ENCODE measurements at places on chromosomes 3 and 15.
A peak's percentile ranks its signal among the peaks of the same experiment; 100 is the strongest.

DNA sequence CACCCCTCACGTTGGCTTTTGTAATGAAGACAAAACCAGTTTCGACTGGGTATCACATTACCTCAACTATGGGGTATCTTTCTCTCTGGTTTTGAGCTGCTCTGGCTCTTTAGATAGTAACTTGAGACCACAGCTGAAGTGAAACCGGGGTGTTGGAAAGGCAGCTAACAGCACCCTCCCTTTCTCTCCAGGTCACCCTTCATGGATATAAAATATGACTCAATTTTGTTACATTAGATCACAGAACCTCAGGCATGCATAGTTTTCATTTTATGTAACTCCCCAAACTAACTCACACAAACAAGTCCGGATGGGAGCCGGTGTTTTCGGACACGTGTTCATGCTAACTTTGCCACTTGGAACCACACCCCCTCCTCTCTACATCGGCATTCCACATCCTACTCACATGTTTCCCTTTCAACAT is 90.7 kb downstream of the NR2F2 start:
- no peak for DNase-seq

DNA sequence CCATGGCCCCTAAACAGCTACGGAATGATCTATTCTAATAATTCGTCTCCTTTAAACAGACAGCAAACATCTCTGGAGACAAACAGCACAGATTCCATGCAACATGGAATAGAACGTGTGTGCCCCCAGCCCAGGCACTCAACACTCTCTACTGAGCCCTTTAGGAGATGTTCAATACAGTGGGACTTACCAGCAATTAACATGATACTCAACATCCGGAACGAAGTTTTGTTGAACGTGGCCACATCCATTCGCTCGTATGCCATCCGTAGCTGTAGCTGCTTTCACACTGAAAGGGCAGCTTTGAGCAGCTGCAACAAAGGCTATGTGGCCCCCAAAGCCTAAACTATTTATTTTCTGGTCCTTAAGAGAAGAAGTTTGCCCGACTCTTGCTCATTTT is 3.5 kb downstream of the ADAMTS17 start:
- no peak for DNase-seq

GRCh38 chr3:127822682-127823425 is 539 bp upstream of the MGLL start:
- DNase-seq, result no peak

- peak; percentile 16 for DNase-seq
Observed at GRCh38 chr15:51132384-51133139, 37.9 kb upstream of the TNFAIP8L3 start.

DNA sequence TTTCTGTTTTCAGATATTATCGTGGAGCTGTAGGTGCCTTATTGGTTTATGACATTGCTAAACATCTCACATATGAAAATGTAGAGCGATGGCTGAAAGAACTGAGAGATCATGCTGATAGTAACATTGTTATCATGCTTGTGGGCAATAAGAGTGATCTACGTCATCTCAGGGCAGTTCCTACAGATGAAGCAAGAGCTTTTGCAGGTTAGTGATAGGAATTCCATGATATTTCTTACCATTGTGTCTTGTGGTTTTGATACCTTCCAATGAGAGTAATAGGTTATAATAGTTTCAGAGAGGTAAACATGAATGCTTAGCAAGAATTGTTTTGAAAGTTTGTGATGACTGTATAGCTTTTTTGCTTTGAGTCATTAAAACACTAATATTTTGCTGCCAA is 8.5 kb downstream of the RAB11A start:
- no peak for DNase-seq

GRCh38 chr3:16388850-16389441 is 123.9 kb downstream of the OXNAD1 start:
- no peak for DNase-seq

- DNase-seq, result no peak
Observed at GRCh38 chr3:177041021-177041729, 156.1 kb downstream of the TBL1XR1 start.

DNA sequence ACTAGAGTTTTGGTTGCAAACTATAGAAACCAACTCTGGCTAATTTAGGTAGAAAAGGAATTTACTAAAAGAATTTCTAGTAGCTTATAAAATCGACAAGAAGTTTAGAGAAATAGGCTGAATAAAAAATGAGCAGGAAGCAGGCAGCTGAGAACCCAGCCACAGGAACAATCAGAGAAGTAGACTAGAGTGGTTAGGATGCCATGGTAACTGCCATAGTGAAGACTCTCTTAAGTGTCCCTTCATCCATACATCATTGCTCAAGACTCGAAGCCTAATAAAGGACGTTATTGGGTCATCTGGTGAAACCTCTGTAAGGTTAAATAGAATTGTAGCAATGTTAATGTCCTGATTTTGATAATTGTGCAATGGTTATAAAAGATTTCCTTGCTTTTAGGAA is 13.8 kb downstream of the AVEN start:
- no peak for DNase-seq

GRCh38 chr3:184593220-184593927 is 31.8 kb downstream of the EPHB3 start:
- DNase-seq, result no peak

- DNase-seq, result no peak
Observed at GRCh38 chr3:112767177-112767576, 79.5 kb downstream of the CD200R1L start.

DNA sequence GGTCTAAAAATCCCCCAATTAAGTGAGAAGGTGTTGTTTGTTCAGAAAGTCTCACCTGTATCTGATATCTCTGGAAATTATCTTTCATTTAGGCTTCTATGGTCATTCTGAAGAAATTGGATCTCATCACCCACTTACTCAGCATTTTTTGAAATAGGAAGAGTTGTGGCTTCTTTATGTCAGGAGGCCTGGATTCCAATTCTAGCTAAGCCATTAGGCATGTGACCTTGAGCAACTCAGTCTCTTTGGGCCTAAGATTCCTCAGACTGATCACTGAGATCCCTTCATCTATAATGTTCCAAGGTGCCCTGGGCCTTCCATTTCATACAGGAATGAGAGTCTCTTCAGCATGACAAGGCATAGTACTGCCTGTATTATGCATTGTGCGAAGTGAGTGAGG is 70.3 kb downstream of the ARHGEF26 start:
- DNase-seq, result no peak

DNA sequence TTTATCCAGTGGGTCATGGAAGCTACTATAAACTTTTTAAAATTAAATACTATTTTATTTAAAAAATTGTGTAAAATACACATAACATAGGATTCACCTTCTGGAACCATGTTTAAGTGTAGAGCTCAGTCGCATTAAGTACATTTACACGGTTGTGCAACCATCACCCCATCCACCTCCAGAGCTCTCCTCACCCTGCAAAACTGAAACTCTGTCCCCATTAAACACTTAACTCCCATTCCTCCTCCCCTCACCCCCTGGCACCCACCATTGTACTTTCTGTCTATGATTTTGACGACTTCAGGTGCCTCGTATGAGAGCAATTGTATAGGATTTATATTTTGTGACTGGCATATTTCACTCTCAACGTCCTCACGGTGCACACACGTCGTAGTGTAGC is 70.7 kb downstream of the APBA2 start:
- DNase-seq, result no peak

- DNase-seq, result no peak
Observed at GRCh38 chr3:118526758-118527513, 507.7 kb downstream of the IGSF11 start.

GRCh38 chr3:187719628-187720336 is 17.4 kb upstream of the RTP2 start:
- DNase-seq, result no peak

DNA sequence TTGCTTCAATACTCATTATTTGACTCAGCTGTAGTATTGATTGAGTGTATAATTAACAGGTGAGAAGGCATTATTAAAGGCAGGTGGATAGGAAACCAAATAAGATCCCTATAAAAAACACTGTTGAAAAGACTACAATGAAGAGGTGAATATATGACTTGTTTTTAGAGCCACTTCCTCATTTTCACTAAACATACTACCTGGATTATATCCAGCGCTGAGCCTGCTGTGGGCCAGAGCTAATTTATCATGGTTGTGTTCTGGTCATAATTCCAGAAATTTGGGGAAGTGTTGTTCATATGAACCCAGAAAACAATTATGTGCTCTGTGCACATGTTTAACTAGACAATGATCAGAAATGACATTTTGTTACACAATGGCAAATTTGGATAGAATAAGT is 235.3 kb upstream of the MME start:
- no peak for DNase-seq

GRCh38 chr3:28334552-28334951 is 14.0 kb upstream of the ZCWPW2 start:
- DNase-seq, result no peak

DNA sequence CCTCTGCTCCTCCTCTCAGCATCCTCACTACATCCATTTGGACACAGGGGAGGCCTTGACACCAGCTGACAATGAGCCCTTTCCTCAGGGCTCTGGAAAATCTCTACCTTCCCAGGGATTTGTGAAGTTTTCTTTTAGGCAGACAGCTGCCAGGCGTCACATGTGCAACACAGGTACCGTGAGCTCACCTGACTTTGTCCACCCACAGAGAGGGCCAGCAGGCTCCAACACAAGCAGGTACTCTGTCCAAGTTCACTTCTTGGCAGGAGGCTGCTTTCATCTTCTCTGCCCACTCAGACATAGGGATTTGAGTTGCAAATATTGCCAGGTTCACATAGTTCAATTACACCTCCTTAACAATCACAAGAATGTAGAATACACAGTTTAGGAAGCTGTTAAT is 15.3 kb upstream of the MINAR1 start:
- DNase-seq, result no peak

DNA sequence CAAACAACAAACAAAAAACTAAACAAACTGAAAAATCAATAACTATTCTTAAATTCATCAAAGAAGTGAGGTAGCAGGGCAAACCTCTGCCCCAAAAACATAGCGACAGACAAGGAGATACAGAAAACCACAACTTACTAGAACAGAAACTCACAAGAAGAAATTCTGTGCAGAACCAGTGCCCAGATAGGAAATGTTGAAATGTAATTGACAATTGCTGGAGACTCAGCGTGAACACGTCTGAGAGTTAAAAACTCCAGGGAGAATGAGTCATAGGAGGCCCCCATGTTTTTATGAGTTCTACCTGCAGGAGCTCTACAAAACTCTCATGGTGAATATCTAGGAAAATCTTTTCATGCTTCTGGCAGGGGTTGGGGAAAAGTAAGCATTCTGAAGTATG is 95.5 kb upstream of the SETMAR start:
- no peak for DNase-seq

DNA sequence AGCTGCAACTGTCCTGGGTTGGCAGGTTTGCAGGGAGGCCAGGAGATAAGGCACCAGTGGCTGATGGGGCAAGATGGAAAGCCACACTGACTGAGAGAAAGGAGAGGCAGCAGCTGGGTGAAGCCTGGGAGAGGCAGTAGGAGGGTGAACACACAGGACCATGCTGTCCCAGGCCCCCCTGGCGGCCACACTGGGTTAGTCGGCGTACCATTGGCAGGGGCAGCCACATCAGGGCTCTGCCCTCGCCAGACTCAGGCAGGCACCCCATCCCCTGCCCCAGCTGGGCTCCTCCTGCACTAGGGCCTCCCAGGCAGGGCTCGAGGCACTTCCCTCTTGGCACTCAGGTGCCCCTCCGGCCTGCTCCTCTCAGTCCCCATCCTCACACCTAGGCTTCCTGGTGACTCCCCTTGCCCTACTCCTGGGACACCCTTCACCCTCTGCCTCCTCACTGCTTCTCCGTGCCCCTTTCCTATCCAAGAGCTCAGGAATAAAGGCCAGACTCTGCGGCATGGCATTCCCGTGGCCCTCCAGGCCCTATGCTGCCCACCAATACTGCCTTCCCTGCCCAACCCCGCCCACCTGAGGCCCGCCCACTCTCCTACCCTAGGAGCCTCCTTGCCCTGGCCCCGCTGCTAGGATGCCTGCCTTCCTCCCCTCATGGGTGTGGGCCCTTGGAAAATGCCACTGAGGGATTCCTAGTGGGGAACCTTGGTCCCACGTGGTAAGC is 28.7 kb upstream of the DUSP7 start:
- DNase-seq, result no peak

GRCh38 chr3:195204360-195205163 is 66.4 kb downstream of the XXYLT1 start:
- DNase-seq, result no peak

- peak; percentile 97 for DNase-seq
Observed at GRCh38 chr3:39383881-39384664, 903 bp downstream of the SLC25A38 start.

DNA sequence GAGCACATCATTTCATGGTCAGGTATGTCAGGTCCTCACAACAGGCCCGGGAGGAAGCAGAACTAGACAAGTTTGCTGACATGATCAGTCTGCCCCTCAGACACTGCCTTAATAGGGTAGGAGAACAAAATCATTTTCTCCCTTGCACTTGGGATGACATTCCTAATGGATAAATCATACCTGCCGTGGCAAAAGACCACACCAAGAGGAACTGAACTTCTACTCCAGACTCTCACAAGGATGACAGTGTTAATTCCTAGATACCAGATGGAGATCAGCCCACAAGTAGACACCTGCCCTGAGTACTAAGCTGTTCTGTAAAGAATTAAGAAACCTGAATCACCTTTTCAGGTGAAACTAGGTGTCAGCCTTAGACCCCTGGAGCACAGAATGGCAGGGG is 19.5 kb downstream of the SIAH2 start:
- DNase-seq, result peak; percentile 5

GRCh38 chr3:155494332-155494731 is 200.8 kb upstream of the STRIT1 start:
- DNase-seq, result no peak

DNA sequence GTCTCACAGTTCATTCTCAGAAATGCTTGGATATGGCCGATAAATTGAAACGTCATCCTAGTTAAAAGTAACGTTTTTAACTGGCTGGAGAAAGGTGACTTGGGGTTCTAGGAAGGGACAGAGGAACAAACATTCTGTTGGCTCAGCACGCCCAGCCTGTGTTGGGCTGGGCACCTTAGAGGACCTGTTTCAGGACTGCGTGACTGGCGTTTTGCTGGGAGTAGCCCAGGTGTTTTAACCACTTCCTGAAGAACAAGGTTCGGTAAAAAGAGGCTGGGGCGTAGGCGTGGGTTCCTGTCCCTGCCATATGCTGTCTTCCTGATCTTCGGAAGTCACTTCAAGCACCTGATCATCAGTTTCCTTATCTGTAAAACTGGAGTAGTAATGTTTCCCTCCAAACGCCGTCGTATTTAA is 1.1 kb upstream of the TLNRD1 start:
- DNase-seq, result peak; percentile 82

DNA sequence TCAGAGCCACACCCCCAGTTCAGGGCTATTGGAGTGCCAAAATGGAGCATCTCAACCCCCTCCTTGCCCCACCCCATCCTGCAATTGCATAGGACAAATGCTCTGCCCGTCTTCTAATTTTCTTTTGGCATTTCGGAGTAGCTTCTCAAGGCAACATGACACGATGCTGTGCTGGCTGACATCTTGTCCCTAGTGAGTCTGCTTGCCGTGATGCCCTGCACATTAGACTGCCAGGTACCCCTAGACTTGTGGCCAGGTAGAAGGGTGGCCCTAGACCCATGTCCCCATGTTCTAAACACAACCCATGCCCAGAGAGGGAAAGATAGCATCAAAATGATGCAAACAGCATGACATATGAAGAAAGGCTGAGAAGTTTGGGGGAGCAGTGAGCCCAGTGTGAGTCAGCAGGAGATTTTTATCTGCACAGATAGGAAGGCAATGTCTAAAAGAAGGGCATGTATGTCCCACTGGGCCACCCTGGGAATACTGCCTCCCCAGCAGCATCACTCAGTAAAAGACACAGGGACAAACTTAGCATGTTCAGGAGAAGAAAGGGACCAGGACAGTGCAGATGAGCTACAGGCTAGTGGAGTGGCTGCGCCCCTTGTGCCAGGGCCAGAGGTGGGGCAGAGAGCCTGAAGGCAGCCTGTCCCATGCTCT is 36.8 kb downstream of the CA12 start:
- no peak for DNase-seq

All from activated CD4-positive, alpha-beta memory T cell treated with anti-CD3 and anti-CD28 coated beads for 36 hours (primary cell).